Stimulated activated CD4-positive, alpha-beta T cell treated with anti-CD3 and anti-CD28 coated beads, Interleukin-1b, Interleukin-23, amount 100 ng/mL, for 48 hours (primary cell): ENCODE measurements at places on chromosomes 16 and 17.

GRCh38 chr16:17358355-17358754, 112.4 kb downstream of the XYLT1 start:
- no peak for DNase-seq

DNA sequence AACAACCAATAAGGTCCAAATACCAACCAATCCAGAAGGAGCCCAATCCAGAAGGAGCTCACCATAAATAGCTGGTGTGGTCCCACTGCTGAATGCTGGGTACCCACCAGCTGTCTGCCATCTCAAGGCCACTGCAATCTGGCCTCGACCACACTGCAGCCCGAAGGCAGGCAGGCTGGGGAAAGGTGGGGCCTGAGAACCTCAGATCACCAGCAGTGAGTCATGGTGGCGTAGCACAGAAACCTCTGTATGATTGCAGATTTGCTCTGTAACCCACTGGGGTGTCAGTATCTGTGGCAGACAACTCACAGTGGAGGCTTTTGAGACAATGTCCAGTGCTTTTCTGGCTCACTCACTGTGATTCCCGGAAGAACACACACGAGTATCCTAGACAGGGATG, 14.7 kb upstream of the CMTR2 start:
- DNase-seq, result no peak

DNA sequence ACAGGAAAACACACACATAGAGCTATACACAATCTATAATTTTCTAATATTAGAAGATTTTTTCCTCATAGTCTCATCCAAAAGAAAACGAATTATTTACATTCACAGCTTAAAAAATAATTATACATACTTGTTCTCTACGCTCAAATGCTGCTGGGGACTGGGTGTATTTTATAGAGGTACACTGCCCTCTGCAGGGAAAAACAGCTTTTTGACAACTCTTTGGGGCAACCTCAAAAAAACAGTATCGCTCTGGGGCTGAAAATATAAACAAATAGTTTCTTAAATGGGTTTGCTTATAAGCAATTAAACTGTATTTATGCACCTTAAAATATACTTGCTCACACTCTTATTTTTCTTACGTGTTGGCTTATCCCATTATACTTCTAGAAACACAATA, 261.8 kb upstream of the PSMD7 start:
- no peak for DNase-seq

- no peak for DNase-seq
Observed at GRCh38 chr16:55328611-55329569, 4.9 kb downstream of the IRX6 start.

- DNase-seq, result no peak
Observed at GRCh38 chr17:19329136-19329535, 33.4 kb downstream of the B9D1 start.

DNA sequence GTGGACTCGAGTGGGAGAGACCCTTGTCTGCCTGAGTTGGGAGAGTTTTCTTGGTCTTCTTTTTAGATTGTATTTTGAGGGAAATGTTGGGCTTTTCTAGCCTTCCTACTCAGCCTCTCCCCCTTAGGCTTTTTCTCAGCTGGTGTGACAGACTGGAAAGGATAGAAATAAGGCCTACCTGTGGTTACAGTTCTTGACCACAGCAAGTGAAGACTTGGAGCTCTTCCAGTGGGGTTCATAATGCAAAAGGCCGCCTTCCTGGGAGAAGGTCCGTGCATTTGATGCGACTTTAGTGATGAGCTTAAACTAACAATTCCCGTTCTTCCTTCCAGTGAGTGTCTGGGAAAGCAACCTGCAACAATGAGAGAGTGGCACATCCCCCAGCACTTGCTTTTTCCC, 56.8 kb downstream of the B9D1 start:
- DNase-seq, result no peak

GRCh38 chr17:58702045-58702476, 9.7 kb downstream of the RAD51C start:
- peak; percentile 10 for DNase-seq
